ENCODE measurements at places on chromosomes 7 and 10.

DNA sequence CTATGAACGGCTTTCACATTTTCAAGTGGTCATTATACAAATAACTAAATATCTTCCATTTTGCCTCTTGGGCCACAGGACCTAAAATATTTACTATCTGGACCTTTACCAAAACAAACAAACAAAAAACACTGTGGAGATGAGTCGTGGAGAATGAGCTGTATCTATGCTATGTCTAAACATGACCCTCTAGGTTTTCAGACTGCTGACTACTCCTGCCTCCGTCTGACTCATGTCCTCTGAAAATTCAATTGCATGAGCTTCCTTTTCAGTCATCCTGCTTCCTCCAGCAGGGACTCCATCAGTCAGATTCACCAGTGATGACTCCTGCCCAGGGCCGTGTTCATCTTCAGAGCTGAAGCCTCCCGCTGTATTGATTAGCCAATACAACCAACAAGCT is 96.8 kb downstream of the COL28A1 start:
- no peak for DNase-seq

- peak; percentile 64 for DNase-seq
These were observed 284.7 kb upstream of the SHH start for GRCh38 chr7:156096771-156097538.

DNA sequence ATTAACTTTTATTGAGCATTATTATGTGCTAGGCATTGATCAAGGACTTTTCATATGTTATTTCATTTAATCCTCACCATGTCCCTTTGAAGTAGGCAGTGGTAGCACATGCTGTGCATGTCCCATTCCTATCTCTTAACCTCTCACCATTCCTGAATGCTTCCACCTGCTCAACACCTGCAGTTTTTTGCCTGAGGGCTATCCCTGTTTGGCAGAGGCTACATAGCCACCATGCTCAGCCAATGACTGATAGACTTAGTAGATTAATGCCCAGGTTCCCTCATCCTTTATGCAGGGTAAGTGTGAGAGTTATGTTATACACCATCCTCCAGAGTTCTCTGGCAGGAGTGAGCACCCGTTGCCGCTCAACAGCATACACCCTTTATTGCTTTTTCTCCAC is 387.8 kb downstream of the BBS9 start:
- no peak for DNase-seq

GRCh38 chr10:30755441-30755953 is 125.9 kb upstream of the LYZL2 start:
- DNase-seq: no peak

- DNase-seq: no peak
These were observed 240.6 kb downstream of the DGKI start for GRCh38 chr7:137606061-137606674.

- no peak for DNase-seq
These were observed 20.1 kb downstream of the P4HA1 start for GRCh38 chr10:73076360-73077183.

DNA sequence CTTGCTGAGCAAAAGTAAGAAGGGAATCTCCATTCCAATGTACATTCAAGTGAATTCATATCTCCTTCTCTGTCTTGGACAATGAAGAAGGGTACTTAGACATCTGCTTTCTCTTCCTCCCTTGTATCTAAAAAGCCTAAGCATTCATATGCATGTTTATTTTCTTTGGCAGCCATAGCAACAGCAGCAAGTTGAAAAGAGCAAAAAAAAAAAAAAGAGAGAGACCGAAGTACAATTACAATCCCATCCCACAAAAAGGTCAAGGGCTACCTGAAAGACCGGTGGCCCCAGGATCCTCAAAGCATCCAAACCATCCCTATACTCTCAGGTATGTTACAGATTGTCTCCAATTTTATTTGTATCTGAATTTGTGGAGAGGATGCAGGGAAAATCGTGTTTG is 4.1 kb downstream of the OR2F1 start:
- DNase-seq: no peak

DNA sequence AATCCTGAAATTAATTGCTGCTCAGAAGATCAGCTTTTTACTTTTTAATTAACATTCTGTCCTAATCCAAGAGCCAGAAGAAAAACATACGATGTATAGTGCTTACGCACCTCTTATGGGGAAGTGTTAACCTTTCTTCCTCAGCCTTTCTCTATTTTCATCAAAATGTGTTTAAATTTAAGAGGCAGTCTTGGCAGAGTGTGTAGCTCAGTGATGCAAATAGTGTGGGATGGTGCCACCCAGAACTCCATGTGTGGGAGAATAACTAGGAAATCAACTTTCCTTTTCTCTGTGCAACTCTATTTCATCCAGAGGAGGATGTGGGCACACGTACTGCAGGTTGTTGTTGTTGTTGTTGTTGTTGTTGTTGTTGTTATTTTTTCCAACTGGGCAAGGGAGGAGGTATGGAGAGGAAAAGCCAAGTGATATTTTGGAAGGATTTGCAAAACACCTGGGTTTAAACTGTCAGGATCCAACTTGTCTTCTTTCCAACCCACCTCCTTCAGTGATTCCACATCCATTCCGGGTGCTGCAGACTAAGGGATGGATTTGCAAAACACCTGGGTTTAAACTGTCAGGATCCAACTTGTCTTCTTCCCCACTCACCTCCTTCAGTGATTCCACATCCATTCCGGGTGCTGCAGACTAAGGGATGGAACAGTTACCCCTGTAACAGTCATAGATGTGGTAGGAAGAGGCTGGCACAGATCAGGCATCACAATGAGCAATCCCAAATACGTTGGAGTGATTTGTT is 19.8 kb downstream of the ELMO1 start:
- DNase-seq: no peak

GRCh38 chr10:17790651-17791050 is 18.5 kb upstream of the MRC1 start:
- no peak for DNase-seq

GRCh38 chr7:98011996-98012395 is 22.0 kb upstream of the OCM2 start:
- DNase-seq: no peak

- DNase-seq: no peak
These were observed 17.0 kb upstream of the SFRP5 start for GRCh38 chr10:97788552-97789442.

DNA sequence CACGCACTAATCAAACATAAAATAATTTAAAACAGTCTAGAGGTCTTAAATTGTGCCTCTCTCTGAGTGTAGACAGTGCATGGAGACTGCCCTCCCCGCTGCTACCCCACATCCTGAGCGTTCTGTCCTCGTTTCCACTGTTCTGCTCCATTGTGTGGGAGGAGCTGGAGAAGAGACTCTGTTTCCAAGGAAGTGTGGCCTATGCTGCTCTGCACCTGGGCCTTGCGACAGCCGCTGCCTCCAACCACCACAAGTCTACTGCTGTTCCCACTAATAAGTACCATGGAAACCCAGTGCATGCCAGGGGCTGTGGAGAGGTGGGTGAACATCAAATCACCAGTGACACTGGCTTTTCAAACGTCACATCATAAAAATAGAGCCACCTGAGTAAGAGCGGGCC is 19.6 kb downstream of the NRG3 start:
- DNase-seq: no peak

Data from type B pancreatic cell (in vitro differentiated cells).